NCI-H1105 treated with DMSO at 0.1 percent for 48 hours (cell line): ENCODE measurements at places on chromosomes 11 and 22.

DNA sequence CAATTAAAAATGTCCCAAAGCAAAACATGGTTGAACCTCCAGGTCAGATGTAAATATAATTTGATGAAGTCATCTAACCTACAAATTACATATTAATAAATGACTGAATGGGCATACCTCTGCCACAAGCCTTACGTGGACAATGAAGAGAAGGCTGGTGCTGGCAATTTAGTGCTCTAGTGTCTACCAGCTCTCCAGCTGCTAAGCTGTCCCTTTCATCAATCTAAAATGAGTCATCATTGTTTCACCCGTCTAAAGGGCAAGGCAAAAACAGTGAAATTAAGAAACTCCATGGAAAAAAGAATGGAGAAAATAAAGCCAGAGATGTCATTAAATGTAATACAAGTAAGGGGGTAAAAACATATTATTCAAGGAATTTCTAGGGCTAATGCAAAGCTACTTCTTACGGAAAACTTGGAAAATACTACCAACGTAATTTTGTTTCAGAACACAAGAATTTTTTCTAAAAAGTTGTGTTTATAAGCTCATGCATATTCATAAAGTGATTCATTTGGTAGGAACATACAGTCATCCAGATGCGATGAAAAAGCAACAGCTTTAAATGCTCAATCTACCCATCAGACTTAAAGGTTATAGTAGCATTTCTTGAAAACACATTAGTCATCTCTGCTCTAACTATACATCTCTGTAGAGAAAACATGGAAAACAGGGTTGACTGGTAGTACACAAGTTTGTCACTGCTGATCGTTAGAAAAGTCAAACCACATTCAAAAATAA is 71.5 kb downstream of the SIK3 start:
- DNase-seq, result no peak

DNA sequence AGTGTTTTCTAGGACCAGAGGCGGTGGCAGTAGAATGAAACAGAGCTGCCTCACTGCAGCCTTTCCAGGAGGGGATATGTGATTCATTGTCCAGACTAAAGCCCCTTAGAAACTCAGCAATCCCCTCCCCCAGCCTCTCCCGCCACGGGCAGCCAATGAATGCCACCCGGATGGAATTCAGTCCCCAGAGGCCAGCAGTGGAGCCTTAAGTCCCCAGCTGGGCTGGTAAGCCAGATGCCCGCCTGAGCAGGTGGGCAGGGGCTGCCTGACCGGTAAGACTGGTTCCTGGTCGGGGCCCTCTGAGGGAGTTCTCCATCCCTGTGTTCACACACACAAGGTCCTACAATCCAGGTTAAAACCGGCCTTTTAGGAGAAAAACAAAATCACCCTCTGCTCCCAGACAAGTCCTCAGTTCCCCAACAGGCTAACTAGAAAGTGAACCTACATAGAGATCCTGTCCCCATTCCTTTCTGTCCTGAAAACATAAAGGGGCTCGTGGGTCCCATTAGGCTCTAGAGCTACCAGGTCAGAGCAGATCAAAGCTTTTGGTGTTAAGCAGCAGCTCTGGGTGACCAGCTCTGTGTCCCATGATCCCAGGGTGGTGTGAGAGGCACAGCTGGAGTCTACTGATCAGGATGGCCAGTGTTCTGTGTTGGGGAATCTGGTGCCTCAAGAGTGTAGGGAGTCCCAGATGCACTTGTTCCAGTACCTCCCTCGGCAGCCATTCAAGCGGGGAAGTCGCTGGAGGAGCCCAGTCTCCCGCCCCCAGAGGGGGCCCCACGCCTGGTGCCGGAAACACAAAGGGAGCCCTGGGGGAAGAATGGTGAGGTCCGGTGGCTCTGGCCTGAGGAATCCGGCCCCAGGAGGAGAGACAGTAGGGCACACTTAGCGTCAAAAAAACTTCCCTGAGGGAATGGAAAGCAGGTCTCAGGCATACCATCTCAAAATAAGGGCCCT is 2.6 kb downstream of the PATZ1 start:
- DNase-seq, result peak; percentile 84

DNA sequence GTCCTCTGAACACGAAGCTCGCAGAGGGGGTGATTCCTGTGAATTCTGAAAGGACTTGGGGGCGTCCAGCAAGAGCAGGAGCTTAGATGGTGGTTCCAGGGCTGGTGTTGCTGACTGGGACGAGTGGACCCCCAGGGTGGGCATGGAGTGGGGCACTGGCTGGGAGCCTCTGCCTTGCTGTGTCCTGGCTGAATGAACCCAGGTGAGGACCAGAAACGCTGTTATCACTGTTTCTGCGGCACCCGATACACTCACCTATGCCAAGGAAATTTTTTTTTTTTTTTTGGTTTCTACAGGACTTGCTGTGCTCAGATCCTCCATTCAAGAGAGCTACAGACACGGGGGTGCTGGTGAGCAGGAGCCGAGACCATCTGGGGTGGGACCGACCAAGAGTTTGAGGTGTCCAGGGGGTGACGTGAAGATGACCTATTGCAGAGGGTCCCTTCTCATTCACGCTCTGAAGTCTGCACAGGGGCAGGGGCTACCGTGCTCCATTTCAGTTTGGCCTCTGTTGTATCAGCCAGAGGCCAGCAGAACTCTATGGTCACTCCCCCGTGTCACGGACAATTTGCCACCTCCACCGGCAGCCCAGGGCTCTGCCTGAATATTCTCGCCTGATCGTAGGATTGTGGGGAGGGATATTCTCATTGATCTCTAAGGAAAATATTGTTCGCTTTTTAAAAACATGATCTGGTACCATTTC is 3.6 kb downstream of the SMIM38 start:
- no peak for DNase-seq

GRCh38 chr11:74925281-74925680 is 23.6 kb downstream of the XRRA1 start:
- no peak for DNase-seq

DNA sequence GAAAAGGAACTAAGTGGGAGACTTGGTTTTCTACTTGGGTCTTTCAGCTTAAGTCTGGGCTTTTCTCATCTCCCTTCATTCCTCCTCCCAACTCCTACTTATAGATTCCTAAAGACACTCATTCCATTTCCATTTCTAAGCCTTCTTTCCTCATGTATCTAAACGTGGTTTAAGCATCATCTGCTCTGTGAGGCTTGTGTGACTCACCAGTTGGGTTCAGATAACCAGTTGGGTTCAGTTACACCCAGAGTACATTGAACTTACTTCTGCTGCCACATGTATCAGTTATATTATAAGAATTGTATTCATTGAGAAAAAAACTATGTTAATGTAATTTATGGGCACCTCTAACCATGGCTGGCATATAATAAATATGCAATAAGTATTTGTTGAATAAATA is 831.2 kb upstream of the CCDC90B start:
- DNase-seq, result no peak

- DNase-seq, result no peak
Observed at GRCh38 chr11:61195719-61196118, 7.6 kb upstream of the PGA3 start.

- DNase-seq, result no peak
Observed at GRCh38 chr11:59918480-59918879, 19.8 kb upstream of the OOSP1 start.

DNA sequence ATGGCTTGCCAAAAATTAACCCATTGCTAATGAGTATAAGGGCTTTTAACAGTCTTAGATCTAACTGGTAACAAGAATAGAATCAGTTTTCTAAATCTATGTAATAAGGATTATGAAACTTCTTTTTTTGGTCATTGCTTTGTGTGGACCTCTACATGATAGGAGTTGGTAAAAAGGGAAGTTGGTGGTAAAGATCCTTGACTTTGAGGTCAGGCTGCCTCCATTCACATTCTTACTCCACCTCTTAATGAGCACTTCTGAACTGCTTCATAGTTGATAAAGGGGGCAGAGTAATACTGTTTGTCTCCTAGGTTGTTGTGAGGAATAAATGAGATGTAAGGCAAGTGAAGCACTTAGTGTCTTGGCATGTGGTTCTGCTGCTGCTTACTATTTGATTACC is 10.6 kb downstream of the EIF3M start:
- no peak for DNase-seq

- peak; percentile 92 for DNase-seq
Observed at GRCh38 chr22:29744902-29745301, 21.9 kb downstream of the ZMAT5 start.

DNA sequence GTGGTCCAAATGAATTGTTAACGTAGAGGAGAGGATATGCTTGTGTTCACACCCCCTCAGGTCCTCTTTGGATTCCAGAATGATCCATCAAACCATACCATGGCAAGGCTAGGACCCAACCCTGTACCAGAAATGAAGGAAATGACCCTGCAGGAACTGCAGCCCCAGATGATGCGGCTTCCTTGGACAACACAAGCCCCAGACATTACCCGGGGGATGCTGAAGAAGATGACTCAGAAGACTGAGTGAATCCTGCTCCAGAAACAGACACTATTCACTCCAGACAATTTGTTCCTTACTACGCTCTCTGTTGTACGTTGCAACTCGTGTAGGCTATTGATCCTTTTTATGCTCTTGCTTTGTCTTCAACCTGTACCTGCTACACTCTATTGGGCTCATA is 15.2 kb upstream of the MTMR2 start:
- DNase-seq, result no peak

- DNase-seq, result no peak
Observed at GRCh38 chr22:17802822-17803221, 28.6 kb upstream of the BID start.

DNA sequence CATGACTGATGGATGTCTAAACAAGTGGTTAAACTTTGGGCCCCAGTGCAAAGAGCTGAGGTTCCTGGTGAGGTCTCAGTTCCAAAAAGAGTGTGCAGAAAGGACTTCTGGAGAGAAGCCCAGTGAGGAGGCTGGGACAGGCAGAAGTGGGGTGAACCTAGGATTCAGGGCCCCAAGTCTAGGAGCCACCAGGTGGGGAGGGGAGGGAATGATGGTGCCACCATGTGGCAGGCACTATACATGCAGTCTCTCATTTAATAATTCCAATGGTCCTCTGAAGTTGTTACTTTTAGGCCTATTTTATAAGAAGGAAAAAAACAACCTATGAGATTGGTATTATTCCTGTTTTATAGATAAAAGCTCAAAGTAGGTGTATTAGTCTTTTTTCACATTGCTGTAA is 102.0 kb downstream of the INSC start:
- DNase-seq, result no peak

DNA sequence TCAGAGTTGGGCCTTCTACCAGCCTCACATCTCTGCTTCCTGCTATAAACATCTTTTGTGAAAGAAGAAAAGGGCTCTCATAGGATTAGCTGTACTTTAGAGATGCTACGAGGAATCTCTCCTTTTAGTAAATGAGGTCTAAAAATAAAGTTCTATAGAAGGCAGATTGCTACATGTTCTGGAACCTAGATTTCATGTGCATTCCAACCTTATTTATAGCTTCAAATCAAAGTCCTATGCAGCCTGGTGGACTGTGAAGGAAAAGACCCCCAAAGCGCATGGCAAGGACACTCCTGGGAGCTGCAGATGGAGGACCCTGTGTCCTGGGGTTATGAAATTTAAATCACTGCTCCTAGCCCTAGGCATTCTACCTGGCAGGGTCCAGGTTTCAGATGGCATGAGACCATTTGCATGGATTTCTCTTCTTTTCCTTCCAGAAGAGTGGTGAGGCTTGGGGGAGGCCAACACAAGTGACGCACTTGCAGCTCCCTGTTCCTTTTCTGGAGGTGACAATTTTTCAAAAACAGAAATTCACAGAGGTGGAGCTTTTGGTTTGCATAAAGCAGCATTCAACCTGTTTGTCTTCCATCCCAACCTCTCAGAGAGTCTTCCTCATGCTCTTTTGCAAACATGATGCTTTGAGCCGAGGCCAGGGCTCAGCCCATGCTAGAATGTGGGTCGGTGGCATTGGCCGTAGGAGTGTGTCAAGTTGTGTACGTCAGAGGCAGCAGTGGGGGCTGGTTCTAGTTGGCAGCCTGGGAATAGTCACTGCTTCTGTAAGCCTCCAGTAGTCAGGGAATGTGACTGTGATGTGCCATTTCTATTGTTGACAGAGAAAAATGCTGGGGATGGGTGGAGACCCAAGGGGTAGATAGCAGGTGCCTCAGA is 6.3 kb downstream of the CRY2 start:
- no peak for DNase-seq

- DNase-seq, result no peak
Observed at GRCh38 chr11:72085621-72086351, 5.1 kb downstream of the LRRC51 start.

DNA sequence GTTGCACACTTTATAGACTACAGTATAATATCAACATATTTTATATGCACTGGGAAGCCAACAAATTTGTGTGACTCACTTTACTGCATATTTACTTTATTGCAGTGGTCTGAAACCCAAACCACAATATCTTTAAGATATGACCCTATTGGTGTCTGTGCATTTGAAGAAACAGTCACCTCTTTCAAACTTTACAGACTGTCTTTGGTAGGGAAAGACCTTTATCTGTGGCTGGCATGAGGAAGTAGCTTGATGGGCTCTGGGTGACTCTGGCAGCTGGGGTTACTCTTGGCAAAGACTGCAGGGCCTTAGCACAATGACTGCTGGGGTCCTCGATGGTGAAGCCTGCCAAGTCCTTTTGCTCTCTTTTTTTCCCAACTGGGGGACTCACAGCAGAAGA is 21.3 kb upstream of the ABTB2 start:
- no peak for DNase-seq

- DNase-seq, result no peak
Observed at GRCh38 chr11:62806611-62807121, 1.4 kb upstream of the NXF1 start.

- no peak for DNase-seq
Observed at GRCh38 chr22:19844377-19845053, 10.2 kb downstream of the GNB1L start.

- DNase-seq, result no peak
Observed at GRCh38 chr11:112162761-112163546, 940 bp downstream of the IL18 start.

DNA sequence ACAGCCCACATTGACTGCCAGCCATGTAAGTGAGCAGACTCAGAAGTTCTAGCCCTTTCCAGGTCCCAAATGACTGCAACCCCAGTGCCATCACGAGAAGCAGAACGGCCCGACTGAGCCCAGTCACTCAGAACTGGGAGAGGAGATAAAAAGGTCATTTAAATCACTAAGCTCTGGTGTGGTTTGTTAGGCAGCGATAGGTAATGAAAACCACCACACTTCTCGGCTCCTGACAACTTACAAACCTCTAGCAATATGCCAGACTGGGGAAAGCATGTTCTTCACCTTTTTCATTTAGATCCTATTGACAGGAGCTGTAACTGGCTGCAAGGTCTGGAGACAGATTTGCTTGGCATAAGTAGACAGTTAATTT is 6.7 kb downstream of the SLC15A3 start:
- no peak for DNase-seq

DNA sequence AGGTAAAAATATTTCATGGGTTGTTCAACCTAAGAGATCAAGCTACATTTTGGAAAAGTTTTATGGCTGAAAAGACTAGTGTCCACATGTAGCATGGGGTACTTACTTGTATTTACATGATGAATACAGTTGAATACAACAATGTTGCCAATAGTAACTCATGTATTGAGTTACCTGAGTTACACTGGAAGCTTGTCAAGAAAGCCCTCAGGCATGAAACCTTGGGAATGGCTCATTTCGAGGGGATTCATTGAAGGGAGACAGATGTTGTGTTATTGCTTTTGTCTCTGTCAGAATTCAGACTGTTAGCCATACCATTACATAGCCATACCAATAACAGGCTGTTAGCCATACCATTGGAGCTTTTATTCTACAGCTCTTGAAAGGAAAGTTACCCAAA is 9.2 kb downstream of the OR51F2 start:
- DNase-seq, result no peak
